ENCODE measurements at places on chromosomes 7 and 10.

- no peak for DNase-seq
These were observed 76.4 kb downstream of the CELF2 start for GRCh38 chr10:11093771-11094736.

DNA sequence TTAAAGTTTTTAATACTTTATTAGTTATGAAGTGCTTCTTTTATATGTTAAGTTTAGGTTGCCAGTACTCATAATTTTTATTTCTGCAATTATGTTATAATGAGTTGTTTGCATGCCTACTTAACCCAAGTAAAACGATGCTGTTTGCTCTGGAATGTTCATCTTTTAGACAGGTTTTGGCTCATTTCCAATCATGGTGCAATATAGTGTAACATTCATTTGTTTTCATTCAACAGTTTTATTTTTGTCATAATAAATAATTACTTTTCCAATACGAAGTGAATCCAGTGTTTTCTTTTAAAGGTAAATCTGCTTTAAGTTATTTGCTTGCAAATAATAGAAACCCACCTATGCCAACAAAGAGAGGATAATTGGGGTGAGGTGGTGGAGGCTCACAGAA, 22.1 kb downstream of the ARL5B start:
- no peak for DNase-seq

DNA sequence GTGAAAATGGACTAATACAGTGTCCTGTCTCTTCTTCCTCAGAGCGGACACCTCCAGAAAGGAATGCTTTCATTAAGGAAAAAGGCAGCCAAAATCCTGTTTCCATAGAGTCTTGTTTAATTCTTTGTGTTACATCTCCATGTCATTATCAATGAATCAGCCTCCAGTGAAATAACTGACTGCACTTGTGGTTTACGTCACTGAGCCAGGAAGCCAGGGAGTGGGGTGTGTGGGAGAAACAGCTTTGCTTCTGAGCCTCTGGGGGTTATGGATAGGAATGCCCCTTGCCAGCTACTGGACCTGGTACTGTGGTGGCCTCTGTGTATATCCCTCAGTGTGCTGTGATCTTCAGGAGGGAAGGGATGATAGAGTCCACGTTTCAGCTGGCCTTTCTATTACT, 416.8 kb downstream of the GALNT17 start:
- no peak for DNase-seq

- peak; percentile 9 for DNase-seq
These were observed 151.8 kb upstream of the YAE1 start for GRCh38 chr7:39414224-39415035.

DNA sequence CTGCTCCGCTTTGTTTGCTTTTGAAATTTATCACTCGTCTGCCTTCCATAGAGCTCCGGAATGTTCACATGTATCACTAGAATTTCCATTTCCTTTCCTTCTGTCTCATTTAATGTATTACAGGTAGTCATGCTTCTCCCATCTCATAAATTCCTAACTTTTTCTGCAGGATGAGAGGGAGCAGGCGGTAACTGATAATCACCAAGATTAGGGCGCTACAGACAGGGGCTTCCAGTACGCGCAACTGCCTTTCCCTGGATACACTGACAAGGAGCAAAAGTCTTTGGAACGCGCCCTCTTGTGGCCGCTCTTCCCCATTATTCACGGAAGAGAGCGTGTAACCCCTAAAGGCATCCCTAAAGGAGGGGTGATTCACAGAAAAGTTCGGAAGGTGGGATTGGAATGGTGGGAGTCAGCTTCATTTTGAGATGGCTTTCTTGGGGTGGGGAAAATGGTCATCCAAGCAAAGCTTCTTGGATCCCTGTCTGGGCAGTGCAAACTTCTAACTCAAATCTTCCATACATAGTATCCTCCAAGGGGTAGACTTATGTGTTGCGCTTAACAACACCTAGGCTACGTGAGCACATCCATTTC, 6.5 kb downstream of the INHBA start:
- DNase-seq = no peak
